ENCODE measurements at places on chromosomes 2 and 18. TPM values are rescaled to one million over a fixed set of nuclear protein-coding genes. Genes with fewer than 3 reads are reported as not detected.

The SCN3A gene
- 0.42 TPM for total RNA-seq

The RAB6C gene
- total RNA-seq = not detected

The PTPRN gene
- total RNA-seq = 2.6 TPM

The ANKRD30B gene
- not detected for total RNA-seq

The CNDP1 gene
- total RNA-seq = 0.23 TPM

The STARD7 gene
- total RNA-seq = 59.2 TPM

The SLC1A4 gene
- total RNA-seq = 1.7 TPM

DNA sequence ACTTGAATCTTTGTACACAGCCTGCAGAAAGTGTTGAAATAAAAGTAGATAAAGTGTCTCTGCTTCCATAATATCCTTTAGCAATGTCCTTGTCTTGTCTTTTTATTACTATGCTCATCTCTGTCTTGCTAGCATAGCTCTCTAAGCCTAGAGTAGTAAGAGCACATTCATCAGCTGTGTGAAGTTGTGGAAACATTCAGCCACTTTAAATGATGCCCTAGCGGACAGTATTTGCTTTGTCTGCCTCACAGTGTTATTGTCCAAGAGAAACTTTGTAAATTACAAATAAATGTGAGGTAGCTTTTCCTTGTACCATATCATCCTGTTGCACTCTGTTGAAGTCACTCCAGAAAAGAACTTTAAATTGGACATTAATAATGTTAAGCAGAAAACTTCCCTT, 60.3 kb upstream of the TTC21B start:
- DNase-seq = no peak

GRCh38 chr2:224041554-224041953, 2.5 kb upstream of the SERPINE2 start:
- no peak for DNase-seq

DNA sequence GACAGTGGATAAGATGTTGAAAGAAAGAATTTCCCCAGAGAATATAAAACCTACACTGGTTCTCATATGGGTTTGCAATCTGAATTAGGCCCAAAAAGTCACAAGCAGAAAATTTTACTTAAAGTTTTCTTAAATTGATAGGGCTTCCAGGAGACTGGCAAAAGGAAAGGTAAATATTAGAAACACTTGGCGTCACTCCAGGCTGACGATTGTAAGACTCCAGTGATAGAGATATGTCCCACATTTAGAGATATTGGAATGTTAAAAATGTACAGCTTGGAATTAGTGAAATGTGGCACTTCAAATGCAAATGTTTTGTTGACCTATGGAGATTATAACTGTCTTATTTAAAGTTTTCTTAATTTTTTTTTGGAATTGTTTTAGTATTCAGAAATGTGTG, 14.0 kb downstream of the YIPF4 start:
- DNase-seq = no peak

GRCh38 chr2:74228772-74229171, 30.4 kb downstream of the MTHFD2 start:
- DNase-seq = no peak

- no peak for DNase-seq
Observed at GRCh38 chr2:216830346-216830745, 29.5 kb downstream of the TNP1 start.

DNA sequence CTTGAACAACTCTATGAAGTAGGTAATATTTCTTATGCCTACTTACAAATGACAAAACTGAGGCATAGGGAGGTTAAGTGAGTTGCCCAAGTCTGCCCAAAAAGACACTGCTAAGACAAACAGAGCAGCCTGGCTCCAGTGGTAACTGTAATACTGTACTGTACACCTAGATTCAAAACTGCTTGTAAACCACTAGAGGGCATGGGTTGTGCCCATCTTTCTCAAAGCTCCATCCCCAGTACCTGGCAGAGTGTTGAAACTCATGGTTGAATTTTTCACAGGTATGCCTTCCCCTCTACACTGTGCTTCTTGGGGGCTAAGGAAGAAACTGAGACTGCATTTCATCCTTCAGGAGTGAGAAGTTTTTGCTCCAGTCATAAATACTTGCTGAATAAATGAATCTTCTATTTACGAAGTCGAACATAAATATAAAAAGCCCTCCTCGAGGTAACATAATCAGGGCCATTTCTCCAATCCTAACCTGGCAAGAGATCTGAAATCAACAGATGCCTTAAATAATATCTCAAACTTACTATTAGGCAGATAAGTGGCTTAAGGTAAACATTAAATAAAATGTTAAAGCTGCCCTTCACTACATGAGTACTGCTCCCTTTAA, 2.0 kb downstream of the PPP4R1 start:
- peak; percentile 5 for DNase-seq

DNA sequence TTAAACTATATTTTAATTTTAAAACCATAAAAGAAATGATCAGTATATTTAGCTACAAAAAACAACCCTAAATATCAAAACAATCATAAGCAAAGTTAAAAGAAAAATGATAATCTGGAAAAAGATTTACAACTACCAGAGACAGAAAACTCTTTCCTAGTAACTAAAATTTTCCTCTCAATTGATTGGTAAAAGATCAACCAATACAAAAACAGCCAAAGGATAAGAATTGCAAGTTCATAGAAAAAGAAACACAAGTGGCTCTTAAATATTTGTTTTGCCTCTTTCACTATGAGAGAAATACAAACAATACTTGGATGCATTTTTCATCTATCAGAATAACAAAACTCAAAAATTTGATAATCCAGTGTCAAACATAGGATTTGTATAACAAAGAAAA, 101.8 kb upstream of the ZC3H15 start:
- DNase-seq = no peak

GRCh38 chr2:223647258-223647952, 45.2 kb upstream of the SCG2 start:
- DNase-seq = no peak

- DNase-seq = no peak
Observed at GRCh38 chr18:48974304-48975119, 23.7 kb upstream of the SMAD7 start.

- DNase-seq = no peak
Observed at GRCh38 chr2:216319771-216320170, 52.5 kb downstream of the MARCHF4 start.

DNA sequence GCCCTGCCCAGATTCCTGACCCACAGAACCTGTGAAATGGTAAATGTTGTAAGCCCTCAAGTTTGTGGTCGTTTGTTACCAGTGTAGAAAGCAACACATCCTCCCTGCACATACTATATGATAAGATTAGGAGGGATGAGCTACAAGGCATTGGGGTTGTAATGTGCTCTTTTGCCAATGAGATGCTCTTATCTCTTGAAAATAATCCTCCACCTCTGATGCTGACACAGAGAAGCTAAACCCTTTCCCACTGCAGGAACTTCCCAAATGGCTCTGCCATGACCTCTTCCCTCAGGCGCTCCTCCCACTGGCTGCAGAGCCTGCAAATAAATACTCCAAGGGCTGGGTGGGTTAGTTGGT, 23.5 kb downstream of the CDC42EP3 start:
- no peak for DNase-seq

DNA sequence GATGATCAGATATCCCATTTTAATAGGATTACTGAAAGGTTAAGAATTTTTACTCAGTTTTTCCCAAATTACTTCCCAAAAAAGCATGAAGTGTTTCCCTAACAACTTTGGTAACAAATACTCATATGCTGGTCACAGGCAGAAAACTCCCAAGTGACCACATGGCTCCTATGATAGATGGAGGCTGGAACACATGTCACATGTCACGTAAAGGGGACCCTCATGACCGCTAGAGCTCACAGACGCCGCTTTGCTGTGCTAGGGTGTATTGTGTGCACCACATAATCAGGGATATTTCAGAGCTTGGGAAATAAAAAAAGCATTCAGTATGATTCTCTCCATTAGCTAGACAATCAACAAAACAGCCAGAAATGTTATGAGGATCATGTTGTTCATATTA, 228.2 kb downstream of the TMEM163 start:
- no peak for DNase-seq

DNA sequence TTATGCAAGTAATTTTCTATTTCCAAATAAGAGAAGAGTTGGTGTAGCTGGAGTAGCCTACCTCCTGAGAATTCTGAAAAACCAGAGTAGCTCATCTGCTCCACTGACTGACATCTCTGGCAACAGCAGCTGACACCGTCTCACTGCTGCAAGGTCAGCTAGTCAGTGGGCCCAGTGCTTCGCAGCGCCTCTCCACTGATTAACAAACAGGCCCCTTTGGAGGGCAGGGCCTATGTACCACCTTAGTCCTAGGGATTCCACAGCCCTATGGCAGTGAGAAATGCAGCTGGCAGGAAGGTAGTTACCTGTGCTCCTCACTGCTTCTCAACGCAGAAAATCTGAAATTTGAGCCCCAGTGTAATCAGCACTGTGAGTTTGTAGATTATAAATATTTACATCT, 97.5 kb downstream of the DLGAP1 start:
- DNase-seq = no peak

GRCh38 chr2:97677480-97677879, 8.0 kb downstream of the C2orf92 start:
- DNase-seq = no peak

- no peak for DNase-seq
Observed at GRCh38 chr18:11419338-11419737, 190.1 kb upstream of the SLC35G4 start.

DNA sequence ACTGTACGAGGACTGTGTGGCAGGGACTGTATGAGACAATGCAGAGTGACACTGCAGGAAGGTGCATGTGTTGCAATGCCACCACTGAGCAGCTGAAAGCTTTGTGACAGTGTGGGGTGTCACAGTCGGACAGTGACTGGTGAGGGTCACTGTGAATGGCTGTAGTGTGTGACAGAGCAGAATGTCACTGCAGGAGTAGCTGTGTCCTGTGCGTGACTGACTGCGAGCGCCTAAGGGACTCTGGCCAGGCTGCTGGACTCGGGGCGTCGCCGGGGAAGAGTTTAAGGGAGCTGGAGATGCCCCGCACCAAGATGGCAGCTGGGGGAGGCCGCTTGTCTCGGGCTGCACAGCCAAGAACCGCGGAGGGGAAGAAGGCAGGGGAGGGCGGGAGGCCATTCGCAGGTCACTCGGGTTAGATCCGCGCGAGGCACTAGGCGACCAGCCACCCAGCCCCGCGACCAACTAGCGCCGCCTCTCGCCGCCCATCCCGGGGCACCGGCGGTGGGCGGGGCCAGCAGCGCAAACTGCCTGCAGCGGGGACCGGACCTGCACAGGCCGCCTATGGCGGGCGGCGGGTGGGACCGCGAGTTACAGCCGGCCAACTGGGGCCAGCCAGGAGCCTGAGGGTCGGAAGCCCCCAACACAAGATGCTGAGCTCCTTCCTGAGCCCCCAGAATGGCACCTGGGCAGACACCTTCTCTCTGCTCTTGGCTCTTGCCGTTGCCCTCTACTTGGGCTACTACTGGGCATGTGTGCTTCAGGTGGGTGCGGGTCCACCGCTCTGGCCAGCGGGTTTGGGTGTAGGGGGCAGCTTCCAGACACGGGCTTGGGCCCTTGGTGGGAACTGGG, at the start of gene ABHD1:
Gene ABHD1 (plus strand): TSS at position 514 of the 849 bp plus-strand sequence. CDS start 134 bp downstream, at position 648.
- peak; percentile 72 for DNase-seq

GRCh38 chr2:126429103-126429502, 226.9 kb upstream of the GYPC start:
- DNase-seq = no peak

GRCh38 chr2:70645733-70646419, 92.2 kb upstream of the TGFA start:
- no peak for DNase-seq

- no peak for DNase-seq
Observed at GRCh38 chr2:173648816-173649215, 294.1 kb downstream of the CDCA7 start.

GRCh38 chr2:165450156-165450555, 19.3 kb upstream of the CSRNP3 start:
- DNase-seq = no peak

DNA sequence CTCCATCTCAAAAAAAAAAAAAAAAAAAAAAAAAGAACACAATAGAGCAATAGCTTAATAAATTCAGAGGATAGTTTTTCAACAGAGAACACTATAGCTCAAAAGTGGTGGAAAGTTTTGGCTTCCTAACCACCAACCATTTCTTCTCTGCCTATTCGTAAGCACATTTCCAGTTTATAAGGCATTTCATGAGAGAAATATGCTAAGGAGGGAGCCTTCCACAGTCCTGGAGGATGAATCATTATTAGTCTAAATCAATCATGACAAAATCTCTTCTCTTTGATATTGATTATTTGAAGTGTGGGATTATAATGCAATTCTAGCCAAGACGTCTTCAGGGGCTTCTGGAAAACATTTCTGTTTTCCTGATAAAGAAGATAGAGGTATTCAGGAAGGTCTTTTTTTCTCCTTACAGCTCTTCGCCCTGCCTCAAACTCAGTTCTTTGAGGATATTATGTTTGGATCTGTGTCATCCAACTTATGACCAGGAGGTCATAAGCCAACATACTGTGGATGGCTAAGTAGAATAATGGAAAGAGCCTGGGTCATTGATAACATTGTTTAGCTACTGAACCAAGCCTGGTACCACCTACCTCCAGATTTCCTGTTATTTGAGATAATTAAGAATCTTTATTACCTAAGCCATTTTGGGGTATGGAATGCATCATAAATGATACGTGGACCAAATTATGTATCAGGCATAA, 207.3 kb downstream of the TRIB2 start:
- DNase-seq = no peak

DNA sequence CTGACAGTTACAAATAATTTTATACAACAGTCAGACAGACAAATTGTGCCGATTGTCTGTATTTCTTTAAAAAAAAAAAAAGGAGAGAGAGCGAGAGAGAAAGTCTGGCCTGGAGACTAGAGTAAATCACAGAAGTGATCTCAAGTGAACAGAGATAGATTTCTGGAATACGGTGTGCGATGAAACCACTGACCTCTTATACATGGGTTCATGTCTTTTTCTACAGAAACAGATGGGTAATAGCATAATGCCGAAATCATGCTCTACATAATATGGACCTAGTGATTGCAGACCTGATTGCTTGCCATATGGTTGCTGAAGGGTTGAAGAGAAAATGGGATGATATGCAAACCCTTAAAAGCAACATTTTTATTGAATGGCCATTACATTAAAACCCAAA, 403.3 kb upstream of the FANCL start:
- no peak for DNase-seq

DNA sequence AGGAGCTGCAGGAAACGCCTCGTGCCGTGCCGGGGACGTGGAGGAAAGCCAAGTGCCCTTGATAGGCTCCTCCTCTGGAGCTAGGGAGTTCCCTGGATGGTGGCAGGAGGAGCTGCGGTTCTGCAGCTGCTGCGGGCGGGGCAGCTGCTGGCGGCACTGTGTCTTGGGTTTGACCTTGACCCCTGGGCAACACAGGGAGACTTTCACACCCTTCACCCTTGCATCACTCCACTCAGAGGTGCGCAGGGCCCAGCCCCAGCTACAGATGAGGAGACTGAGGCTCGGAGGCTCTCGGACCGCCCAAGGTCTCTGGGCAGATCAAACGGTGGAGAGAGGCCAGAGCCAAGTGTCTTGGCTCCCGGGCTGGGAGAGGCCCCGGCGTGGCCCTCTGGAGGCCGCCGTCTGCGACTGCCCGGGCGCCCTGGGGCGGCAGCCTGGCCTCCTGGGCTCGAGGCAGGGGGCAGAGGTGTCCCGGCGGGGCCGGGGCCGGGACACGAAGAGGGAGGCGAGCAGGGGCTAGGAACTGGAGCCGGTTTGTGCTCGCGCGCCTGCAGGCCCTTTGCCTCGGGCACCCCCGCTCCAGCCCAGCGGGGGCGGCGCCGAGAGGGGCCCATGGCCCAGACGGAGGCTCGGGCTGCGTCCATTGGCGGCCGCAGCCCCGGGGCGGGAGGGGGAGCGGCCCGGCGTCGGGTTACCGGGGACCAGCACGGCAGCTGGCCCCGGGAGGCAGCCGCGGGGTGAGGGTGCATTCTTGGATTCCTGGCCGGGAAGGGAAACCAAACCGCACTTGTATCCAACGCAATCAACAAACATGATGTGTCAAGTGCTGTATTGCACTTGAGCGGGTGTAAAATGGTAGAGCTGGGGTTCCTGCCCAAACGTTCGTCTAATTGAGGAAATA, 129.6 kb upstream of the SLC1A4 start:
- no peak for DNase-seq

Data from T-helper 17 cell (primary cell).